Uterus (tissue), 4 donors: ENCODE measurements at places on chromosomes 6 and 20. TPM values are rescaled to one million over a fixed set of nuclear protein-coding genes. Genes with fewer than 3 reads are reported as not detected.

DNA sequence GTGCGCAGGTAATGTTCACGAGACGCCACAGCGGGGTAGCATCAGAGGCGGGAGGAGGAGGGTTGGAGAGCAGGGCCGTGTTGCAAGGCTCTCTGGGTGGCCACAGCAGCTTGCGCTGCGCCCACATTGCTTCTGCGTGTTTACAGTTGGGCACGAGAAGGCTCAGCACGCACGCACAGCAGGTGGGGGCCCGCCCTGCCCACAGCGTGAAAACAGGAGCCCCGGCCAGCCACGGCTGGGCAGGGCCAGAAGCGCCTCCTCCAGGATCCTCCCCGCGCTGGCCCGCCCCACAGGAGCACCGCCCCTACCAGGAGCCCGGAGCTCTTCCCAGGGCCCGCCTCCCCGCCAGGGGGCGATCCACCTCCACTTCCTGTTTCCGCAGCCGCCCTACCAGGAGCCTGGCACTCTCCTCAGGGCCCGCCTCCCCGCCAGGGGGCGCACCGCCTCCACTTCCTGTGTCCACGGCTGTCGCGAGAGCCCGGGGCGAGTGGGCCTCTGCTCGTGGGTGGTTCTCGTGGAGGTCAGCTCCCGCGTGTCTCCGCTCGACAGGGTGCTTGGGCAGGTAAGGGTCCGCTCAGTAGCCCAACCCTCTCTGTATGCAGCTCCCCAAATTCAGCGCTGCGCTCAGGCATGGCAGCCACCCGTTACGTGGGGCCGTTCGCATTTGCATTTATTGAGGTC is at the start of gene FAM50B:
FAM50B (plus strand) TSS at position 449 of the 681 bp plus-strand sequence. CDS start 439 bp downstream, outside the sequence.
- peak; percentile 96 for DNase-seq

DNA sequence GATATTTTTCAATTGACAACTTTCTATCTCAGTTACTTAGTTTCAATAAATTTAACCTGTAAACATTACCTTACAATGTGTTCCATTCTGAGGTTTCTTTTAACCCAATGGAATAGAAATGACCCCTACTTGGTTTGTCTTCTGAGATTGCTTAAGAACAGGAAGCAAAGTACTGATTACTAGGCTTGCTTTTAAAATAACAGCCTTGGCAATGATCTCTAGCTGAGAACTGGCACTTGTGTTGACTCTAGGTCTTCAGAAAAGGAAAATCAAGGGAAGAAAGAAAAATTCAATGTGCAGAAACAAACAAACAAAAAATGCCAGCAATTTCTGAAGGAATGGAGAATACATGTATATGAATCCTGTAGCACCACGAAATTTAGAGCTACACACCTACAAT is 66.1 kb downstream of the SYNE1 start:
- DNase-seq, result no peak

DNA sequence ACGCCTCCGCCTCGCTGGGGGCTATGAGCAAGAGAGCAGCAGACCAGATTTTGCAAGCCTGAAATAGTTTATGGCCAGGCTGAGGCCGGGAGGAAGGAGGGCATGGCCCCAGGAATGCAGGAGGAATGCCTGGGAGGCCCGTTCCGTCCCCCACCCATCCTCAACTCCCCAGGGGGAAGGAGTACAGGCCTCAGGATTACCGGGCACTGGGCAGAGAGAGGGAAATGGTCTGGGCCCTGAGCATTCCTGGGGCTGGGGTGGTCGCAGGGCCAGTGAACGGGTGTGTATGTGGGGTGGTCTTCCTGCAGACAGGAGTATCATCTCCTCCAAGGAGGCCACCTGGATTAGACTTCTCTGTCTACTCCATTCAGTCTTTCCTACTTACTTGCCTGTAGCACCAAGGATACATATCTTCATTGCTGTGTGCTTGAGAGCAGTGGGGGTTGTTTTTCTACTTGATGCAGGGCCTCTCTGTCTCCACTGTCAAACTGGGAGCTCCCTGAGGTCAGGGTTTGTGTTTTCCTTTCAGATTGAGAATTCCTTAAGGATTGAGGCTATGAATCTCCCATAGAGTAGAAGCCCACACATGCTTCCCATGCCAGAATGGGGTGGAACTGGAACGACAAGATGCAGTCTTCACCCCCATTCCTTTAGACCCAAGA is 81.3 kb downstream of the VEGFA start:
- no peak for DNase-seq

Gene CLVS2
- 0.14 TPM for total RNA-seq

Gene SIRPB1
- total RNA-seq, result 1.7 TPM

- no peak for DNase-seq
Measured at GRCh38 chr6:13243033-13243432, 85.3 kb downstream of the TBC1D7 start.

Gene CBLN4
- not detected for total RNA-seq

Gene LAMA2
- total RNA-seq, result 154 TPM

DNA sequence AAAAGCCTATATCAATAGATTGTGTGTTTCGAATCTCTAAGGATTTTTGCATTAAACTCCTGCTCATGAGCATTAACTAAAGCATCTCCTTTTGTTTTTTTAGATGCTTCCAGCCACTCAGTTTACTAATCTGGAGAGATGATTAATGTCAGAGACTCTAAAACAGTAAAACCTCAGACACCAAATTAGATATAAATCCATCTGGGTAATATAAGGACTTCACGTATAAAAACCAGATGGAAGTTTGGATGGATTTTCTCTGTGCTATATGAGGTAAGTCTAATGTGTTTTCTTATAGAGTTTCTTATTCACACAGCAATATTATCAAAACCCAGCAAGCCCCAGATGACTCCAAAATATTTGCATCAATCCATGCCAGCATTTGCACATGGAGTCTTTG is 137.2 kb downstream of the SYNE1 start:
- no peak for DNase-seq

DNA sequence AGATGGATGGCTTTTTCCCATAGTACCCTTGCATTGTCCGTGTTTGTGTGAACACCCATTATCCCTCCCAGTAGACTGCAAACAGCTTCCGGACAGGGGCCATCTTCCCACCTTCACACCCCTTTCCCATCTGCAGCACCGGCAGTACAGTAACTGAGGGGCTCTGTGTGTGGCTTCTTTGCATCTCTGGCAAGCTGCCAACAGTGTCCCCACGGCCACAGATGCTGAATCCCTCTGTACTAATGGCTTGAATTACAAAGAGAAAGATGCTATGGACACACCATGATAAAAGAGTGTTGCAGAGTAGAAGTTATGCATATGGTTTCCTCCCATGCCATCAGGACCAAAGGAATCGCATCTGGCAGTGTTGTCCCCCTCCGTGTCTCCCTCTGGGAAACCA is 101.1 kb upstream of the CDYL start:
- DNase-seq, result no peak
